HFFc6 (cell line): ENCODE measurements at places on chromosomes 5 and 9.

GRCh38 chr5:156103155-156103885, 223.6 kb upstream of the SGCD start:
- no peak for DNase-seq

DNA sequence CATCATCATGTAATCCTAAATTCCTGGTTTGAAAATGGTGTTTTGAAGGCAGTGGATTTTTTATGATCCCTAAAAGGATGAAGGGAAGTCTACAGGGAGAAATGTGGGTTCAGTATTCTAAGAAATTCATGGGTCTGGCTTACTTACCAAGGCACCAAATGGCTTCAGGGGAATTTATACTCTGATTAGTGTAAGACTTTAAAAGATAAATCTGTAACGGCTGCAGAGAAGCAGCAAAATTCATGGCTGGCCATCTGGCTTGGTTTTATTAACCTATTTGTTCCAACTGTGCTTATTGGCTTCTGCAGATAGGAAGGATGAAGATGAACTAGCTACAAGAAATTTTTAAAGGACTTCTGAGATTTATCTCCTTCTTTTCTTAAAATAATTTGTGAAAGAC, 222.8 kb downstream of the TENT4A start:
- no peak for DNase-seq

- DNase-seq: no peak
Measured at GRCh38 chr5:177431317-177432142, 5.1 kb downstream of the GRK6 start.

- no peak for DNase-seq
Measured at GRCh38 chr9:122218935-122219855, 9.6 kb downstream of the LHX6 start.

DNA sequence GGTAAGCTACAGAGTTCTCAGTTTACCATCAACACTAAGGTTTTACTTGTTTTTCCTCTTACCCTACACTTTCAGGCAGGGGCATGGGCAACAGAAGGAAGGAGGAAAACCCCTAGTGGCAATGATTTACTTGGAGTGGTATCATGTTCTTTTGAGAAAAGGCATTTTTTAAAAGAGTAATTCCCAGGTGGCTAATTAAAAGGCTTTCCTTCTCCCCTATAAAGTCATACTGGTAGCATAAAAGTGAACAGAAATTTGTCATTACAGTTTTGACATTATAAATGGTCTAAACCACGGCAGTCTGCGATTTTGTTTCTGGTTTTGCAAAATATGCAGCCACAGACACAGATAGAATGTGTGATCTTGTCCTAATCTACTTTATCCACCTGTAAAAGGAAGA, 30.9 kb upstream of the OR2K2 start:
- DNase-seq: no peak

- DNase-seq: no peak
Measured at GRCh38 chr5:137737349-137738131, 1.7 kb upstream of the KLHL3 start.

GRCh38 chr9:124570942-124571666, 63.9 kb upstream of the NR5A1 start:
- DNase-seq: no peak

GRCh38 chr5:127757576-127757975, 54.4 kb downstream of the CCDC192 start:
- DNase-seq: peak; percentile 67

DNA sequence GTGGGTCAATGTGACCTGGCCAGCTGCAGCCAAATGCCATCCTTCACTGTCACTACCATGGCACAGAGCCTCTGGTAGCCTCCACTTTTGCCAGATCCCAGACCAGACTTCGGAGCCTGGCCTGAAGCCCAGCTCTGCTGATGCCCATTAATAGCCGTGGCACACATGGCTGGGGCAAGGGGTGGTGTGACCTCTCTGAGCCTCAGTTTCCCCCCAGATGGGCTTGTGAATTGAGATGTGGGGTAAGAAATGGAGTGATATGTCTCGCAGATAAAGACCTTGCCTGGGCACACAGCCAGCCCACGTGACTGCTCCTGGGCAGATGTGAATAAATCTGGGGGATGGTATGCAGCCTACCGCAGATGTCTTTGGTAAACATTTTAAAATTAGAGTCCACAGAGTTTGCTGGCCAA, 13.9 kb downstream of the SUSD3 start:
- DNase-seq: no peak

DNA sequence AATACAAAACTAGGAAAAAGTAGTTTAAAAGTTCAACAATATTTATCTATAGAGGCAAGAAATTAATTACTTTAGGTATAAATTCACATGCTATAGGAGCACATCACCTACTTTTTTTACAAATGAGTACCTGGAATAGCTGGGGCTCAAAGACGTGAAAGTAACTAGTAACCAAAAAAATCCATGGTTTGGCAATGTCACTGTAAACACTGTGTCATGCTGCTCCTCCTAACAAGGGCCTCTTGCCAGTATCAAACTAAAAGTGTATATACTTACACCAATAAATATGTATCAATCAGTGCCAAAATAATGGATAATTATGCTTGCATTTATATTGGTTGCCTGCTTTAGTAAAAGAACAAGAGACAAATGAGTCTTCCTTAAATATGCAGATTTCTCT, 78.9 kb downstream of the AP3B1 start:
- DNase-seq: no peak
